Activated gamma-delta T cell treated with anti-CD3 and anti-CD28 coated beads, Interleukin-2, amount 50 U/mL, for 16 hours (primary cell): ENCODE measurements at places on chromosomes 13 and 19.

DNA sequence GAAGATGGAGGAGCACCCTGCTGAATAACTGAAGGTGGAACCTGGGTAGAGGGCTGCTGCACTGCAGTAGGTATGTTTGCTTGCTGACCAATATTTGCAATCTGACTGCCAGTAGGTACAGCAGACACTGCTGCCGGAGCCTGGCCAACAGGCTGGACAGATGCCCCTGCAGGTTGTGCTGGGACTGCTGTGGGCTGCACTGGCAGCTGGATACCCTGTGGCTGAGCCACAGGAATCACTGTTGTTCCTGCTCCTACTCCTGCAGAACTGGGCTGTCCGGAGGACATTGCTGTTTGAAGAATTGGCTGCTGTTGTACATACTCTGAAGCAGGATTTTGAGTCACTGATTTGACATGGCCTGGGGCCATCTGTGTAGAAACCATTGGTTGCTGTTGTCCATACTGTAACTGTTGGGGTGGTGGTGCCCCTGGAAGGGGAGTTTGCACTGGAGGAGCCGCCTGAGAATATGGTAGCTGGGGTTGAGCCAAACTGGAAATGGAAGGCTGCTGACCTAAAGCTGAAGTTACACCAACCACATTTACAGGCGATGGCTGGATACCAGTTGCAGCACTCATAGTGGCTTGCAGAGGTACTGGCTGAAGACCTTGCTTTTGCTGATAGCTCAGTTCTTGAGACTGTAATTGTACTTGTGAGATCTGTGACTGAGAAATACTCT, 2.2 kb downstream of the TSC22D1 start:
- no peak for DNase-seq

- DNase-seq = no peak
Measured at GRCh38 chr13:96726651-96727050, 267.6 kb downstream of the OXGR1 start.

DNA sequence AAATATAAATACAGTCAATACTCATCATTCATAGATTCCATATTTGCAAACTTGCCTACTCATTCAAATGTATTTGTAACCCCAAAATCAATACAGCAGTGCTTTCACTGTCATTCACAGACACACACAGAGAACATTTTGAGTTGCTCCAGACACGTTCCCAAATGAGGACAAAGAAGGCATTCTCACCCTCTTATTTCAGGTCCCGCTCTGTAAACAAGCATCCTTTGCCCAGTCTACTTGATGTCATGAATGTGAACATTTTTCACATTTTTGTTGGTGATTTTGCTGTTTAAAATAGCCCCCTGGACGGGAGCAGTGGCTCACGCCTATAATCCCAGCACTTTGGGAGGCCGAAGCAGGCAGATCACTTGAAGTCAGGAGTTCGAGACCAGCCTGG, 15.5 kb downstream of the C19orf47 start:
- DNase-seq = no peak

GRCh38 chr19:22807061-22807835, 23.3 kb upstream of the ZNF99 start:
- no peak for DNase-seq

DNA sequence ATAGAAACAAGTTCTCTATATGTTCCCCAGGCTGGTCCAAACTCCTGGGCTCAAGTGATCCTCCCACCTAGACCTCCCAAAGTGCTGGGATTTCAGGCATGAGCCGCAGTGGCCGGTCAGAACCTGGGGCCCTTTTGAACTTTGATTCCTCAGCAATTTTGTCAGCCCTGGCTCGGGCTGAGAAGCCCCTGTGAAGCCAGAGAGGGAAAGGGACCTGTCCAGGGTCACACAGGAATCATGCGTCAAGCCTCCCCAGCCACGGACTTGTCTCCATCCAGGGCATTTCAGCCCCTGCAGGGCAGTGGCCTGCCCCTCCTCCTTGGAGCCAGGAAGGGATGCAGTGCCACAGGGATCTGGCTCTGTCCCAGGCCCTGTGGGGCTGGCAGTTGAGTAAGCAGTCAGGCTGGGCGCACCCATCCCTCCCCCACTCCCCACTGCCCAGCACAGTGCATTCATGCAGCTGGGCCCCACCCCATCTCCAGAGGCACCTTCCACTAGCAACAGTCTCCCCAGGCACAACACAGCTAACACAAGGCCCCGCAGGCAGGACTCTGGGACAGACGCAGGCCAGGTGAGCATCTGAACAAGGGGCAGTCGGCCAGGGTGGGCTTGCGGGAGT, at the start of gene CAPS:
TSS of gene CAPS (plus strand) at position 516 of the 619 bp plus-strand sequence. CDS start 153 bp downstream, outside the sequence.
- no peak for DNase-seq

DNA sequence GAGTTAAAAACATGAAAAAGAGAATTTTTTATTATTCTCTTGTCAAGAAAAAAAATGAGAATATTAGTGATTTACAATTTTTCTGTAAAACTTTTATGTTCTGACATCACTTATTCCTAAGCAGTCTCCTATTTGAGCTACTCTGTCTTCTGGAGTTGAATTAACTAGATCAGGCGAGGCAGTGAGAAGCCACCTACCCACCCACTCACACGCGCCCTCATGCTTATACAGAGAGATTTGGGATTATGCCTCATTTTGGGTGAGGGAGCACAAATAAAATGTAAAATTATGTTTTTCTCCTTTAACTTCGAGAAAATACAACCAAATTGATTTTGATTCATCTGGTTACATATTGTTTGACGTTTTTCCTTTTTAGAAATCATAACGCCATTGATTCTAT, 424.5 kb downstream of the ITGBL1 start:
- DNase-seq = no peak
